Stomach (tissue), 19 donors: ENCODE measurements at places on chromosomes 6 and 20. TPM values are rescaled to one million over a fixed set of nuclear protein-coding genes. Genes with fewer than 3 reads are reported as not detected.

LHFPL5 gene
- total RNA-seq = not detected

NFS1 gene
- total RNA-seq = 25.4 TPM

FOXS1 gene
- not detected for total RNA-seq

CYP21A2 gene
- not detected for total RNA-seq

CPXM1 gene
- not detected for total RNA-seq

CAP2 gene
- 7.0 TPM for total RNA-seq

RUNX2 gene
- total RNA-seq = 5.1 TPM

DNA sequence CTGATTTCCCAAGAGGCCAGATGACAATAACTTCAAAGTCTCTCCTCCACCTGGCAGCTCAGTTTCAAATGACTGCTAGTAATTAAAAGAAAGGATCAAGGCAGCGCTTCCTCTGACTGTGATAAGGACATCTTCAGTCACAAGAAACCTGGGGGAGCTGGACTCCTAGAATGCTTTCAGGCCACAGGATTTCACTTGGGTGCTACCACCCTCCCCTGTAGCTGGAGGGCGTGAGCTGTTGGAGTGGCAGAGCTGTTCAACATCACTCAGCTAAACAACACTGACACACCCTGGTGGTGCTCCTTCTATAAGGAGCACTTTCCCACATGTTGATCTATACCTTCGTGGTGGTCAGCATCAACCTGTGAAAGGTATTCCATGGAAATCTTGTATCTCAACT is 2.2 kb upstream of the CNR1 start:
- no peak overlapping the region for H3K27ac ChIP-seq
- H3K36me3 ChIP-seq = no peaks in the 10 kb centered on the region
- no peak for DNase-seq
- peaks cover 23% of the 10 kb centered on the region for H3K4me1 ChIP-seq
- peaks cover 71% of the 10 kb centered on the region for H3K27me3 ChIP-seq

DNA sequence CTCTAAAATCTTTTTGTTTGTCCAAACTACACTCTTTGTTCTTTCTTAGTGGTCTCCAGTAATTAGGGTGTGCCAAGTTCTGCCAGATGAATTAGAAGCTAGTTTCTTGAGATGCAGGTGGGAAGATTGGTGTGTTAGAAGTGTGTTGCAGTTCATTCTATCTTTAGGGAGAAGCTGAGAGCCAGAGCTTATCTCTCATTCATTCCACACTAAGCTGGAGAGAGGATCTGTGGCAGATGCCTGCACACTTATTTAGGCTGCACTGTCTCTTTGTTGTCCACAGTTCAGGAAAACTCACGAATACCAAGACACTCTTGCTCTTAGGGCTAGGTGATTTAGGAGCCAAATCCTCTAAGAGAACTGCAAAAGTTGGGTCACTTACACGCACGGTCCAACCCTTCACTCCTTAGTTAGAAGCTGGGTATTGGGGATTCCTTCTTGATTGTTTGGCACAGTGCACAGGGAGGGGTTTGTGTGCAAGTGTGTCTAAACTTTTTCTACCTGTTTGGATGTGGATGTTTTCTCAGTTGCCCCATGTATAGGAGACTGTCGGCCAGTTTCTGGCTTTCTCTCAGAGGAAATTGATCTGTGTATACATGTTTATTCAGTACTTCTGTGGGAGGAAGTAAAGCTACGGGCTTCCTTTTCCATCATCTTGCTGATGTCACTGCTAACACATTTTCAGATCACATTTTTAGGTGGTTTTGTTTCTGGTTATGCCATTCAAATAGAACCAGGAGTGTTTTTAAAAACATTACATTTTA is 49.5 kb downstream of the SMAP1 start:
- no peaks in the 10 kb centered on the region for H3K4me1 ChIP-seq
- H3K36me3 ChIP-seq = no peaks in the 10 kb centered on the region
- no peak for DNase-seq
- no peaks in the 10 kb centered on the region for H3K27me3 ChIP-seq
- no peak overlapping the region for H3K4me3 ChIP-seq

DNA sequence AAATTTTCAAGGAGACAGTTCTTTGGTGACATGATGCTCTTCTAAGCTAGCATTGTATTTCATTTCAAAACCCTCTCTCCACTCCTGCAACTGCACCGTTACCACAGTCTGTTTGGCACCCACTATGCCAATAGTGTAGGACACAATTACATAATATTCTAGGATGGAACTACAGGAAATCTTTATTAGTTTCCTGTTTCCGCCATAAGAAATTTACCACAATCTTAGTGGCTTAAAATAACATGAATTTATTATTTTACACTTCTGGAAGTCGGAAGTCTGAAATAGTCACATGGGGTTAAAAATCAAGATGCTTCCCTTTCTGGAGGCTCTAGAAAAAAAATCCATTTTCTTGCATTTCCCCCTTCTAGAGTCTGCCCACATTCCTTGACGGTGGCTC is 733.1 kb downstream of the HDGFL1 start:
- no peaks in the 10 kb centered on the region for H3K36me3 ChIP-seq
- DNase-seq = no peak
- H3K4me1 ChIP-seq = no peaks in the 10 kb centered on the region
- H3K4me3 ChIP-seq = no peak overlapping the region

DNA sequence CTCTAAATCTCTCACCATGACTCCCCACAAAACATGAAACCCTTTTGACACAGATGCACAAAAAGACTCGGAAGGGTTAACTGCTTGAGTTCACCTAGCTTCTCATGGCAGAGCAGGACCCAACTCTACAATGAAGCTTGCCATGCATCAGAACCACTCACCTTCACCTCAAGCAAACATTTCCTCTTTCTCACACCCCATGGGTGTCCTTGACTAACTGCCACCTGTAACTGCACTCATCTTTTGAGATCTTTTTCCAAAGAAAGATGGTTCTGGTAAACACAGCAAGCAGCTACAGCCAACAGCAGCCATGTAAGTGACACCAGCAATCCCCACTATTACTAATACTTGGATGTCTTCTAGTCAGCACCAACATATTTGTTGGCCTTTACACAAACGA is 76.5 kb downstream of the EFHC1 start:
- DNase-seq = no peak
- peaks cover 22% of the 10 kb centered on the region for H3K4me1 ChIP-seq
- H3K36me3 ChIP-seq = peaks cover 3% of the 10 kb centered on the region
- no peak overlapping the region for H3K4me3 ChIP-seq

- H3K27ac ChIP-seq = no peak overlapping the region
- peaks cover 18% of the 10 kb centered on the region for H3K4me1 ChIP-seq
- H3K27me3 ChIP-seq = no peaks in the 10 kb centered on the region
- no peak for DNase-seq
Observed at GRCh38 chr6:7315948-7316365, 3.0 kb upstream of the SSR1 start.

GRCh38 chr6:20998748-20999448 is 464.6 kb downstream of the CDKAL1 start:
- no peak overlapping the region for H3K27ac ChIP-seq
- no peak overlapping the region for H3K4me3 ChIP-seq
- no peaks in the 10 kb centered on the region for H3K36me3 ChIP-seq
- H3K4me1 ChIP-seq = peaks cover 20% of the 10 kb centered on the region
- DNase-seq = no peak

DNA sequence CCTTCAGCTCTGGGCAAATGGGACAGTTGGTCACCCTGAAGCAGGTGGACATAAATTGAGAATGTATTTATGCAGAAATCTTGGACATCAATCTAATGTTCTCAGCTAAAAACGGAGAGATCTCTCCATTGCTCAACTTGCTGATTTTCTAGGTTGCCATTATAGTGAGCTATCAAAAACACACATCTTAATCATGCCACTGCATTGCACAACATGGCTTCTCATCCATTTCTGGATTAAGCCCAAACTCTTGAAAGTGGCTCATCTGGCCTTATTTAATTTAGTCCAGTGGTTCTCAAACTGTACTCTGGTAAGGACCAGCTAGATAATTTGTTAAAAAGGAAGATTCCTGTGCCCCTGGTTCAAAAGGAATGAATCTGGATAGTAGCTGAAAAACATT is 324.9 kb upstream of the CITED2 start:
- no peak overlapping the region for H3K4me3 ChIP-seq
- H3K27me3 ChIP-seq = no peaks in the 10 kb centered on the region
- H3K27ac ChIP-seq = no peak overlapping the region
- H3K4me1 ChIP-seq = no peaks in the 10 kb centered on the region

- no peaks in the 10 kb centered on the region for H3K4me1 ChIP-seq
- H3K4me3 ChIP-seq = no peak overlapping the region
- no peaks in the 10 kb centered on the region for H3K36me3 ChIP-seq
- H3K27me3 ChIP-seq = no peaks in the 10 kb centered on the region
- DNase-seq = no peak
Observed at GRCh38 chr6:22194188-22194921, 102.5 kb downstream of the PRL start.

GRCh38 chr6:68776354-68776753 is 141.3 kb downstream of the ADGRB3 start:
- H3K36me3 ChIP-seq = no peaks in the 10 kb centered on the region
- H3K4me1 ChIP-seq = no peaks in the 10 kb centered on the region
- no peak for DNase-seq
- no peak overlapping the region for H3K4me3 ChIP-seq
- no peak overlapping the region for H3K27ac ChIP-seq
- no peaks in the 10 kb centered on the region for H3K27me3 ChIP-seq

DNA sequence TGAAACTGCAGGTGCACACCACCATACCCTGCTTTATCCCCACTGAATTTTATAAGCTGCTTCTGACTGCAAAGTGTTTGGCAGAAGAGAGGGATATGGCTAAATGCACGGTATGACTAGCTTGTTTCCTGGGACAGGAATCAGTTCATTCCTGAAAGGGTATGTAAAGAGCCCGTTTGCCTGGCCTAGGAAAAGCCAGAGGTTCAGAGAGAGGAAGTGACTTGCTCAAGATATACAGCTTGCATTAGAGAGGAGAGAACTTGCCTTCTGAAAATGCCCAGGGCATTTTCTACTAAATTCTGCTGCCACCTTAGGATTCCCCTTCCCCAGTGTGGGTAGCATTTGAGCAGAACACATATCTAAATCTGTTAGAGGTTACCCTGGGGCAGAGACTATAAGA is 683 bp upstream of the GCNT2 start:
- peak overlapping the region; percentile 85 for H3K27ac ChIP-seq
- no peaks in the 10 kb centered on the region for H3K36me3 ChIP-seq
- no peak overlapping the region for H3K4me3 ChIP-seq
- peak; percentile 30 for DNase-seq
- H3K4me1 ChIP-seq = peaks cover 25% of the 10 kb centered on the region

- H3K4me3 ChIP-seq = no peak overlapping the region
- H3K36me3 ChIP-seq = no peaks in the 10 kb centered on the region
- H3K4me1 ChIP-seq = peaks cover 28% of the 10 kb centered on the region
- no peak for DNase-seq
- no peak overlapping the region for H3K27ac ChIP-seq
Observed at GRCh38 chr6:34949636-34950035, 60.6 kb downstream of the ANKS1A start.

DNA sequence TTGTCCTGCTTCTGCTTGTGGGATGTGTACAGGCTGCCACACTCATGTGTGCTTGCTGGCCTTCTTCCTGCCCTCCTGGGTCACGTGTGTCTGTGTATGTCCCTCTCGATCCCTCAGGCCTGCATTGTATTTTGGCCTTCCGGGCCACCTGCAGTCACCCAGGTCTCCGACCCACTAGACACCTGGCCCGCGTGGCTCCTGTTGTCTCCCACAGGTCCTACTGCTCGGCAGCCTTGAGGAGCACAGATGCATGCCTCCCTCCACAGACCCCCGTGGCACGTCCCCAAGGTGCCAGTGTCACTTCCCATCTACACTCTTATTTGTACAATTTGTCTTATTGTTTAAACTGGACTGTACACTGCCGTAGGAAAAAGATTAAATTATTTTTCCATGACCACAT is 43.1 kb downstream of the FOXC1 start:
- no peaks in the 10 kb centered on the region for H3K27me3 ChIP-seq
- no peak overlapping the region for H3K4me3 ChIP-seq
- no peak for DNase-seq
- H3K27ac ChIP-seq = no peak overlapping the region
- H3K4me1 ChIP-seq = no peaks in the 10 kb centered on the region

- peaks cover 51% of the 10 kb centered on the region for H3K36me3 ChIP-seq
- no peaks in the 10 kb centered on the region for H3K27me3 ChIP-seq
- H3K4me1 ChIP-seq = peaks cover 8% of the 10 kb centered on the region
- H3K4me3 ChIP-seq = no peak overlapping the region
Observed at GRCh38 chr6:4059115-4059777, 19.7 kb downstream of the FAM217A start.

DNA sequence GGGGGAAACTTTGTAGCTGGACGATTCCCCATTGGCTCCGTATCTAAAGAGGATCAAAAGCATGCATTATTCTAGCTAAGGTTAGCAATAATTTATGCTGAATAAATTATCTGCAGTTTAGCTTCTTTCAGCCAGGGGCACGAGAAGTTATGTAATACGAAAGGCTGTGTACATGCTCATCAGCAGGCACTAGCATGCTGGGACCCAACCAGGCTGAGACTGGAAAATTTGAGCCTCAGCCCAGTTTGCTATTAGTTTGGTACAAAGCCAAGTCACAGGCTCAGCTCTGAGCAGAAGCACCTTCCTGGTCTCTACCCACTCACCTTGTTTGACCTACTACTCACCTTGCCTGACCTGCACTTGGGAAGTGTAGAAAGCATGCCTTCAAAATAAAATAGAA is 328.1 kb upstream of the ARID1B start:
- peak; percentile 23 for DNase-seq
- H3K4me1 ChIP-seq = peaks cover 7% of the 10 kb centered on the region
- H3K27ac ChIP-seq = no peak overlapping the region
- H3K27me3 ChIP-seq = no peaks in the 10 kb centered on the region
- H3K36me3 ChIP-seq = no peaks in the 10 kb centered on the region

- no peaks in the 10 kb centered on the region for H3K36me3 ChIP-seq
- H3K27me3 ChIP-seq = no peaks in the 10 kb centered on the region
- no peak overlapping the region for H3K4me3 ChIP-seq
- peaks cover 4% of the 10 kb centered on the region for H3K4me1 ChIP-seq
Observed at GRCh38 chr20:60087563-60088105, 129.4 kb downstream of the CDH26 start.

- no peaks in the 10 kb centered on the region for H3K4me1 ChIP-seq
- H3K36me3 ChIP-seq = no peaks in the 10 kb centered on the region
Observed at GRCh38 chr6:54445207-54445606, 137.0 kb downstream of the TINAG start.
